ENCODE measurements at places on chromosomes 5 and 9.

GRCh38 chr9:88973281-88974045 is 17.8 kb upstream of the S1PR3 start:
- DNase-seq: no peak

DNA sequence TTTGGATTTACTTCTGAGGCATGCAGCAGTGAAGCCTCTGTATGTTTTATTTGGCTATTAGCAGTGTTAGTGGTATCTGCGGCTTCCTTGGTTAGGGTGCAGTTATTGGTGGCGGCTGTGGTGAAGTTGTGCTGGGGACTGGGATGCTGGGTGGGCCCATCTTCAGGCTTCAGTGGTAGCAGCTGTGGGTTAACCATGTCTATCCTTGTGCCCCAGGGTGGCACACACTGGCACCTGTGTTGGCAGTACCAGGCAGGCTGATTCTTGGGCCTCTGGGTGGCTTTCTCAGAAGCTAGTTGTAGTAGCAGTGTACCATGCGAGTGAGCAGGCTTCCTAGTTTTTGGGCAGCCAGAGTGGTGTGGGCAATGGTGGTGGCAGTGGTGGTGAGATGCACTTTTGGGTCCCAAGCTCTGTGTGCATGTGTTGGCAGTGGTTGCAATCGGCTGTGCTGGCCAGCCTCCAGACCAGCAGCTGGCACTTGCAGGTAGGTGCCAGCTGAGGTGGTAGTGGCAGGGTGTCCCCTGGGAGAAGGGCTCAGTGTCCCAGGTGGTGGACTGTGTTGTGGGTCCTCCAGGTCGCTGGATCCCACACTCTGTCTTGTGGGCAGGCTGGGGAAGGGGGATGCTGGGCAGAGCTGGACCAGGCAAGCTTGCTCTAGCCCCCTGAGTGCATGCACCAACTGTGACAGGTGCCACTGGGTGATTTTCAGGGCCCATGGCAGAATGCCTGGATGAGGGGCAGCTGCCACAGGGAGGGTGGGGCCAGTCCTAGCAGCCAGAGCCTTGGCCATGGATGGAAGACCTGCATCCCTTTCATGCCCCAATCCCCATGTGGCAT is 13.6 kb downstream of the AHRR start:
- DNase-seq: no peak

- no peak for DNase-seq
Measured at GRCh38 chr9:109704546-109704945, 75.5 kb upstream of the PALM2AKAP2 start.

GRCh38 chr9:138022121-138022741 is 144.6 kb downstream of the CACNA1B start:
- DNase-seq: peak; percentile 18

- DNase-seq: no peak
Measured at GRCh38 chr5:142506046-142506445, 179.8 kb downstream of the FGF1 start.

GRCh38 chr9:137294681-137295237 is 7.3 kb downstream of the NRARP start:
- DNase-seq: no peak

GRCh38 chr5:73705364-73705763 is 79.4 kb downstream of the ARHGEF28 start:
- no peak for DNase-seq

DNA sequence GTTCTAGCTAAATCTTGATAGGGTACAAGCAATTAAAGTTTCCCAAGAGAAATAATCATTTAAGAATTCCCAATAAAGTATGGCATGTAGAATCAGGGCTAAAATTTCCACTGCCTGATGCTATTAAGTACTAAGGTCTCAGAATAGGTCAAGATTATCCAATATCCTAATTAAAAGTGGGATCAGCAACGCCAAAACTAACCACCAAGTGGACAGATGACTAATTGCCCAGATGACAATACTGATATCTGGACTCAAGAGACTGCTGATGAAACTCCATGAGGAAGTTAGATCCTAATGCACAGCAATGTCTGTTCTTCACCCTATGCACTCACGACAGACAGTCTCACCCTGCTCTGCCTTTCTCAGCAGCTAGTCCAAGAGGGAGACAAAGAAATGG is 14.3 kb downstream of the DEPDC1B start:
- DNase-seq: no peak

DNA sequence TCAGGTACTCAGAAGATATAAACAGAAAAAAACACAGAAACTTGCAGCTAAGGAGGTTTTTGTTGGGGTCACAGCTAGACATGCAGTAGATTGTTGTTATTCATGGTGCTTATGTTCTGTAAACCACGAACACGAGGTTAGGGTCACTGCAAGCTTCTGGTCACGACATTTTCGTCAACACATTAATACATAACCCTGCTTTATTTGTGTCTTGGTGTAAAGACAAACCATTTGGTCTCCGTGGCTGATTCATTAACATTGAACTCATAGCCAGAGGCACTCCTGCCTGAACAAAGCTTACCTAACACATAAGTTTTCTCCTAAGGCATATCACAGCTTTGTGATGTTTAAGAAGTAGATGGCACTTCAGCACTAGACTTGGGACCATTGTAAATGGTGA is 16.9 kb downstream of the TEK start:
- no peak for DNase-seq

DNA sequence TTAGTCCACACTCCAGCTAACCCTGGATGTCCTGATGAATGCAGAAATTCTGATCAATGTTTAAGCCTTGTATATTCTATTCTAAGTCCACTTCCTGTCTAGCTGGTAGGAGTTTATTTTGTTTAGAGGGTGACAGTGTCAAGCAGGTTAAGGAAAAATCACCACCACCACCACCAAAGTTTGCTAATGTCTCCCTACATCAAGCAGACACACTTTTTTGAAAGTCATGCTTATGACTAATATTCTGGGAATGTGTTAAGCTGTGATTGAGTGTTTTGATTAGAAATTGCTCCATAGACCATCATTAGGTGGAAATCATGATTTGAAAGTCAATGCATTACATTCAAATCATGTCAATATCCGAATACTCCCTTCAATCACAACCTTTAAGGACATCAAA is 1530.1 kb downstream of the MAT2B start:
- no peak for DNase-seq

- DNase-seq: no peak
Measured at GRCh38 chr5:87361536-87362213, 51.1 kb downstream of the CCNH start.

DNA sequence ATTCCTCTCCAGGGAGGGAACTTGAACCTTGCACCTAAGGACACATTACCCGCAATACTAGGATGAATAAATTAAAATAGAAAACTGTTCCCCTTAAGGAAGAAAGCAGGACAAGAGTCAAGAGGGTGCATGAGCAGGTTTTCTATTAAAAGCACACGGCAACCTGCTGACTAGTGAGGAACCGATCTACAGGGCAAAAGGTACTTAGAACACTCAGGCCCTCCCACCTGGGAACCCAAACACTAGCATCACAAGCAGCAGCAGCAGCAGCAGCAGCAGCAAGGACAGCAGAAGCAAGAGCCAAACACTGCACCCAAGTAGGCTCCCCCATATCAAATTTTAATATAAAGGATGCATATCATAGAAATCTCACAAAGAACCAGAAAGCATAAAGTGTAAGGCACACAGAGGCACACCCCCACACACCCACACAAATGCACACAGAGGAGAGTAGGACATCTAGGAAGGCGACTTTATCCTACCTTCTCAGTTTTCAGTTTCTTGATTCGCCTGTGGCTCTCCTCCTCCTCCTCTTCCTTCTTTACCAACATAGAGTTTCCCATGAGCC is 2.8 kb downstream of the ZNF608 start:
- no peak for DNase-seq

DNA sequence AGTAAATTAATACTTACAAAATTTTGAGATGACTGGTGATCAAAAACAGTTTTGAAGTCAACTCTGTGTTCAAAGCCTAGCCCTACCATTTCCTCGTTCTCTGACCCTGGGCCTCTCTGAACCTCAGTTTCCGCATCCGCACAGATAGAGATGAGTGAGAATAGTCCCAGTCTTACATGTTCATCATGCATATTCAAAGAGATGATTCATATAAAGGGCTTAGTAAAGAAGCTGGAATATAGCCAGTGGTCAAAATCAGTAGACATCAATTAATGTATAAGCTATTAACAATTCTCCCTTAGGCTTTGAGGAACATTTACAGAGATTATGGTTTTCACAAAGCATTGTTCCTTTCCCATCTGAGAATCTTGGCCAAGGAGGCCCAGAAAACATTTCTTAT is 250.6 kb downstream of the SPOCK1 start:
- DNase-seq: no peak

DNA sequence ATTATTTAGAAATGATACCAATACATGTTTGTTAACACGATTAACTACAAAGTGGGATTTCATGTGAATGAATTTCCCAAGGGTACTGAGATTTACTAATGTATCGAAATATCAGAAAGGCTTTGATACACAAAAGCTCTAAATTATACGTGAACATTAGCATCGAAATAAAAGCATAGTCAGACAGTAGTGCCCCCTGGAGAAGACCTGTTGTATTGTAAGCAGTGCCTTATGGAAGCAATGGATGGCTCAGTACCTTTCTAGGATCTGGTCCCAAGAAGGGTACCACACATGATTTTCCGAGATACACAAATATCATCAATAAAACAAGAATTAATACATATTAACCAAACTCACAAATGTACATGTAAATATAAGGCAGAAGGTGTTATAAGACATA is 153.8 kb downstream of the CDH12 start:
- DNase-seq: no peak

DNA sequence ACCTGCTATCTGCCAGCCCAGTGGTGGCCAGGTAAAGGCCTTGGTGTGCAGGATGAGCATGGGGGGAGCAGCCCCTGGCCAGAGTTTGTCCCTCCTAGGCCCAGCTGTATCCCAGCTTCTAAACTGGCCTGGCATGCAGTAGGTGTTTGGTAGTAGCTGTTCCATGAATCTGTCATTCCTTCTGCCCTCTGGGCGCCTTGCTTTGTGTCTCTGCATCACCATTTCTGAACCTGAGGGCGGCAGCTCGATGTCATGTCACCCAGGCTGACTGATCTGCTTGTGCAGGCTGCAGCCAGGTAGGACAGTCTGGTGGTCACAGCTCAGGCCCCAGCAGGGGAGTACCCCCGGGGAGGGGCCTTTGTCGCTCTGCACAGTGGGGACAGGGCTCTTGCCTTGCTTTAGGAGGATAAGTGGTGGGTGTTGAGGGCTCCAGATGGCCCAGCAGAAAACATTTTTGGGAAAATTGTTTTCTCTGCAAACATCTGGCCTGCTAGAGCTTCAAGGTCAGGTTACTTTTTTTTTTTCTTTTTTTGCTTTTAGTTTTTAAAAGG is 4.6 kb upstream of the SUSD3 start:
- no peak for DNase-seq

GRCh38 chr5:120942596-120943350 is 478.7 kb downstream of the PRR16 start:
- peak; percentile 2 for DNase-seq

GRCh38 chr9:103533318-103533717 is 538.2 kb downstream of the CYLC2 start:
- DNase-seq: no peak

- no peak for DNase-seq
Measured at GRCh38 chr9:33202018-33202417, 34.9 kb upstream of the B4GALT1 start.

- no peak for DNase-seq
Measured at GRCh38 chr5:158309088-158309807, 450.3 kb upstream of the CLINT1 start.

DNA sequence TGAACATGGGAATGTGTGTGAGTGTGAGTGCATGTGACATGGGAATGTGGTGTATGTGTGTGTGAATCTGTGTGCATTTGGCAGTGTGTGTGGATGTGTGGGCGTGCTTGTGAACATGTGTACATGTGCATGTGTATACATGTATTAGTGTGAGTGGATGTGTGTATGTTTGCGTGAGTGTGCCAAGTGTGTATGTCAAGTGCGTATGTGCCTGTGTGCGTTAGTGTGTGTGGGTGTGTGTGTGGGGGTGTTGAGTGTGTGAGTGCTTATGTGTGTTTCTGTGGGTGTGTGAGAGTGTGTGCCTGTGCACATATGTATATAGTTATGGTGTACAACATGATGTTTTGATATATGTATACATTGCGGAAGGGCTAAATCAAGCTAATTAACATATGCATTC is 244.3 kb downstream of the GADD45G start:
- DNase-seq: no peak

DNA sequence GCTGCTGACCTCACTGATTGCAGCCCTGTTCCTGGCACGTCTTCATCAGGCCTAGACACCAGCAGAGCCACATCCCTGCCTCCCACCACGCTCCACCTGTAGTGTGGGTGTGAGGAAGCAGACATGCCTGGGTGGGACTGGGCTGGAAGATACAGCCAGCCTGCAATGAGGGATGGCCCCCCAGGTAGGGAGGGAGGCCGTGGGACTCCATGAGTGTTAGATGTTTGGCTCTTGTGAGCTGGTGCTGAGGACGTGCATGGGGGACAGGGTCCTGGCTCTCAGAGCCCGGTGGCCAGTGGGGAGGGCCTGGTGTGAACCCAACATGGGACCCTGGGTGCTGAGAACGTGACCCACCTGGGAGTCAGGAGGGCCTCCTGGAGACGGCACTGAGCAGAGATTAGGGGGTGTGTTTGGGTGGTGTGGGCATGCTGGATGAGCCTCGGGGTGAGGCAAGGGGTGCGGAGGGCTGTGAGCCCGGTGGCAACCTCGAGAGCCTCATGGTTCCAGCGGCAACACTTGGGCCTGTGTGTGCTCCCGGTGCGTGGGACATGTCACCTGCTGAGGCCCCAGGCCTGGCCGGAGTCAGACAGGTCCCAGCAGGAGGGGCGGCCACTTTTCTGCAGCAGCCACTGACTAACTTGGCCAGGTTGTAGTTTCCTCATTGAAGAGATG is 87.6 kb downstream of the PHF2 start:
- no peak for DNase-seq

GRCh38 chr9:83425240-83425639 is 113.0 kb downstream of the FRMD3 start:
- DNase-seq: no peak

DNA sequence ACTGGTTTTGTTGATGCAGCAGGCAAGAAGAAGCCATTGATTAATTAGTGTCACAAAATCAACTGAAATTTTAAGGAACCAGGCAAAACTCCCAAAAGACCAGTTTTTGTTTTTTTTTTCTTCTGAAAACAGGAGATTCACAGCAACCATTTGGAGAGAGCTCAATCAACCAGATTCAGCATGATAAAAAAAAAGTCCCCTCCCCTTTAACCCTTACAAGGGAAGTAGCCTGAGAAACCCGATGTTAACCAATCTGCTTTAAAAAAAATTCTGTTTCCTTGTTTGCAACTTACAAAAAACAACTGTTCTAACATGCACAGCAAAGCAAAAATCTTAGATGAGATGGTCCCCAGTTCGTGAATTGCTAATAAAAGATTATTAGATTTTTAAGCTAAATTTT is 59.7 kb downstream of the HMHB1 start:
- DNase-seq: peak; percentile 18

GRCh38 chr5:4907571-4907970 is 232.6 kb upstream of the ADAMTS16 start:
- no peak for DNase-seq

All from NT2/D1 (cell line).